ENCODE measurements at places on chromosomes 7 and 10. TPM values are rescaled to one million over a fixed set of nuclear protein-coding genes. Genes with fewer than 3 reads are reported as not detected.

The COPS6 gene
- total RNA-seq, result 126 TPM

The PTPRZ1 gene
- 0.72 TPM for total RNA-seq

The HGF gene
- total RNA-seq, result 2.4 TPM

The LIPA gene
- 16.5 TPM for total RNA-seq

The SH2D4B gene
- not detected for total RNA-seq

The A1CF gene
- not detected for total RNA-seq

The MPP7 gene
- 15.3 TPM for total RNA-seq

The OPN4 gene
- 0.25 TPM for total RNA-seq

The SERPINE1 gene
- total RNA-seq, result 1.3 TPM

The MMD2 gene
- total RNA-seq, result not detected

The STRIP2 gene
- 23.3 TPM for total RNA-seq

The NUPR2 gene
- not detected for total RNA-seq

GRCh38 chr10:74977913-74978847, 133.3 kb upstream of the SAMD8 start:
- no peak for DNase-seq

DNA sequence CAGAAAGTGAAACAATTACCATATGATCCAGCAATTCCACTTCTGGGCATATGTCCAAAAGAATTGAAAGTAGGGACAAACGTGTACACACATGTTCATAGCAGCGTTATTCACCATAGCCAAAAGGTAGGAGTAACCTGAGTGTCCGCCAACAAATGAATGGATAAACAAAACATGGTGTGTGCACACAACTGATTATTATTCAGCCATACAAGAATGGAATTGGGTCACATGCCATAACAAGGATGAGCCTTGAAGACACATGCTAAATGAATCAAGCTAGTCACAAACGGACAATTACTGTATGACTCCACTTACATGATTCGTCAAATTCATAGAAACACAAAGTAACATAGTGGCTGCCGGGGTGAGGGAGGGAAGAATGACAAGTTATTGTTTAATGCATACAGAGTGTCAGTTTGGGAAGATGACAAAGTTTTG, 4.1 kb upstream of the OIT3 start:
- DNase-seq, result no peak

GRCh38 chr7:25105911-25106310, 19.1 kb downstream of the CYCS start:
- DNase-seq, result no peak

GRCh38 chr7:46939558-46939957, 642.4 kb downstream of the TNS3 start:
- no peak for DNase-seq

DNA sequence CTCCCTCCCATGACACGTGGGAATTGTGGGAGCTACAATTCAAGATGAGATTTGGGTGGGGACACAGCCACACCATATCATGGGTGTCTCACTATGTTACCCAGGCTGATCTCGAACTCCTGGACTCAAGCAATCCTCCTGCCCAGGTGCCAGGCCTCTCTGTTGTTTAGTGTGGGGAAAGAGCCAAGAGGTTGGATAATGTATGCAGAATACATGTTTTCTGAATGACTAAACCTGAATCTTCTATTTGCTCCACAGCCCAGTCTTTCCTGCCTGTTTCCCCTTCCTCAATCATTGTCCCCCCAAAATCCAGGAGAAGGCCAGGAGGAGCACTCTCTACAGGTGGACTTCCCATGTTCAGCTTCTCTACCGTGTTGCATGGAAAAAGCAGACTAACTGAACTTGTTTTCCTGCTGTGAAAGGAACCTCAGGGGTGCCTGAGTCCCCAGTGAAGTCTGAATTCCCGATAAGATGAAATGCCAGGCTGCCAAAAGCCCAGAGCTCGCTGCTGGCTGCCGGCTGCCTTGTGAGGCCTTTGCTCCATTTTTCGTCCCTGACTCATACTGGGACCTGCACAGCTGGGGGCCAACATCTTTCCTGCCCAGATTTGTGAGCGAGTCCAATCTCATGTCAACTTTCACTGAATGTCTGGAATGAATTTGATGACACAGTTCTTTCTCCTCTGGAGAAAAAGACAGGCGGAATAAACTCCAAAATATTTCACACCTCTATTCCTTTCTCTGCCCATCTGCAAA, 588.0 kb downstream of the CALN1 start:
- no peak for DNase-seq

DNA sequence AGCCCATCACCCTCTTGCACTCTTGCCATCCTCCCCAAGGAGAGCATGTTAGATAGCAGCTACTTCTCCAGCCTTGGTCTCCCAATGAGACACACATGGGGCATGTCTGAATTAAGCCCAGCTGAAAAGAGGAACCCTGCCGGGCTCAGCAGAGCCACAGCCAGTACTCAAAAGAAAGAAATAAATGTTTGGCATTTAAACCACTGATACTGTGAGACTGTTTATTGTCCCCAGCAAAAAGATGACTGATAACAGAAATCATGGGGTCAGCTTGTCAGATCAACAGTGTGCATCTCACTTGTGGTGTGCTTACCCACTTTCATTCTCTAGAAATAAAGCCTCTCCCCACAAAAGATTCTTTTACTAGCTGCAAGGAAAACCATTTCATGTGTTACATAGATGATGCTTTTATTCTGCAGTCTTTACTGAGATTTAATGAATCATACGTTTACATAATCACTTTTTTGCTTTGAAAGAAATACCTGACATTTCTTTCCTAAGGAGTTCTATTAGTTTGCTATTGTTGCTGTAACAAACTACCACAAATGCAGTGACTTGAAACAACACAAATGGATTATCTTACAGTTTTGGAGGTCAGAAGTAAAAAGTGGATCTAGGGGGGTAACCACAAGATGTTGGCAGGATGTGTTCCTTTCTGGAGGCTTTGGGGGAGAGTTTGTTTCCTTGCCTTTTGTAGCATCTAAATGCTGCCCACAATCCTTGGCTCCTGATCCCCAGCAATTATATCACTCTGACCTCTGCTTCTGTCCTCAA, 20.9 kb downstream of the ANKRD7 start:
- DNase-seq, result no peak

GRCh38 chr7:73770002-73770859, at the start of gene CLDN3:
Gene CLDN3 (minus strand): TSS chr7:73770270. CDS start chr7:73770049, 221 bp downstream.
- no peak for DNase-seq

- DNase-seq, result peak; percentile 75
Measured at GRCh38 chr10:89440226-89441009, 26.1 kb downstream of the IFIT5 start.

- no peak for DNase-seq
Measured at GRCh38 chr7:123867225-123867624, 22.3 kb downstream of the HYAL4 start.

DNA sequence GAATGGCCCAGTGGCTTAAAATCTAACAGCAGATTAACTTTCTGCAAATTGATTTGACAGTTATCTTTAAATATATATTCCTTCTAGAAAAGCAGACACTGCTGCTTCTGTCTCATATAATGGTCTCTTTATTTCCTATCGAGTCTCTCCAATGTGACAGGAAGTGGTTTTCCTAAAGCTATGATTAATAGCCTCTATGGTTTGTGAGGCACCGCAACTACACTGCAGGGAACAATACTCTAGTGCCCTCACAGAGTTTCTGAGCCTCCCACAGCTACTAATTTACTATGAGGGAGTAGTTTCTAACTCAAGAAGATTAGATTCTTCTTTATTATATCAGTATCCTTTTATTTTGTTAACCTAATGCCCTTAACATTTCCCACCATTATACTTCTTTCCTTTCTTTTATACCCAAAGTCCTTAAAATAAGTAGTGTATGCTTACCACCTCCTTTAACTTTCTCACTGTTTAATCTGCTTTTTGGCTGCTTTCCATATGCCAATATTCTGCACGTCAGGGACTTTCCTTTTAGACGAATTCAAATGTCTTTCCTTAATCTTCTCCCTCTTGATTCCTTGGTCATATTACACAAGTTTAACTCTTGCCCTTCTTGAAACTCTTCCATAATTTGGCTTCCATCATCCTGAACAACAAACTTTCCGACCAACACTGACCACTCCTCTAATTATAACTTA, 23.8 kb upstream of the AHR start:
- DNase-seq, result no peak

- DNase-seq, result no peak
Measured at GRCh38 chr10:31701546-31701945, 227.1 kb downstream of the ARHGAP12 start.

- no peak for DNase-seq
Measured at GRCh38 chr7:50591480-50592438, 26.6 kb upstream of the DDC start.

GRCh38 chr7:47088329-47089067, 493.4 kb downstream of the TNS3 start:
- DNase-seq, result peak; percentile 75

DNA sequence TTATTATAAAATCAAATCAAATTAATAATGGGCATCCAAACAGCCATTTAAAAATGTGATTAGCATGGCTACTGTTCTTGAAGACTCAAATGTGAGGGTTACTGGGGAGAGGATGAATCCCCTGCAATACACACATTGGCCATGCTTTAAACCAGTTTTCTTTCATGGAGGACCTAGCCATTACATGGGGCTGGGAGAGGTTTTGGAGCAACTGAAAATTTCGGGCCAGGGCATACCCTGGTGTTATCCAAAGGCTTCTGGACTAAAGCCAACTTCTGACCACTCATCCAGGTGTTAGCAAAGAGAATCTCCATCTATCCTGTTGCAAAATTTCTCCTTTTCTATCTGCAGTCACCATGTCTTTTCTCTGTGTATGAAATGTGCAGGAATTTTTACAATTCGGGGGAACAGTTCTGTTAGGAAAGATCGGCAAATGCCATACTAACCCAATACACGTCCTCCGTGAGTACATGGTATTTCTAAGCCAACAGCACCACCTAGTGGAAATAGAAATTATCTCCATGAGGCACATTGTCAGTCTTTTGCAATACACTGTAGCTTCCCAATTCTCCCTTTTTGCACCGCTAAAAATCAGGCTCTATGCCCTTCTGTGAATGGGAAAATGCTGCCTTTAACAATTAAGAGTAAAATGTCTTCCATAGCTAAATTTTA, 47.0 kb upstream of the ZNF107 start:
- no peak for DNase-seq

DNA sequence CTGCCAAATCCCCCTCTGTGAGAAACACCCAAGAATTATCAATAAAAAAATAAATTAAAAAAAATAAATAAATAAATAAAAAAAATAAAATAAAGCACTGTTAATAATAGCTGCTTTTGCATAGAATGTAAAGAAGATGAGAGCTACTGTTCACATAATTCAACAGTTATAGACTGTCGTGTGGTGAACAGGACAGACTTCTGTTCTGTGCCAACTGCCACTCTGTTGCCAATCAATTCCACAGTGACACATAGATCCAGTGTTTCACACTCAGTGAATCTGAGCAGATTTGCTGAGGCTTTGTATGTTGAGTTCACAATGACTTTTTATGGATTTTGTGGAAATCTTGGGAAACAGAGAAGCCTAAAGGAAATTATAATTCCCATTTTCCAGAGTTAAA, 14.9 kb downstream of the ARHGAP19 start:
- DNase-seq, result no peak

- DNase-seq, result no peak
Measured at GRCh38 chr7:28332046-28332445, 80.3 kb upstream of the CREB5 start.

DNA sequence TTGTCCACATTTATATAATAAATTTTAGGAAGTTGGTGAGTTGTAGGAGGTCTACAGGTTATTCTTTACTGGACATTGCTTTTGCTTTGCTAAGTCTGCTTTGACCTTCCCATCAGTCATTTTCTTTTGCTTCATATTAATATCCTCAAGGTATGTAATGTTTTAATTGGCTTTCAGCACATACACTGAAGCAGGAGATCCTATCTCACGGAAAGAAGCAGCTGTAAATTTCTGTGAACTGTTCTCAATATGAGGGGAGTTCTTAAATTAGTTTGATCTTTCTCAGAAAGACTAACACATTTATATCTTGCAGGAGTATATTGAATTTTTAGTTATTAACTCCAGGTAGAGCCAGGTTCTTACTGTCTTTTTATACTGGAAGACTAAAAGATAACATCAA, 856.5 kb downstream of the GATA3 start:
- DNase-seq, result no peak

GRCh38 chr7:5824297-5824610, 42.8 kb upstream of the RNF216 start:
- DNase-seq, result no peak

DNA sequence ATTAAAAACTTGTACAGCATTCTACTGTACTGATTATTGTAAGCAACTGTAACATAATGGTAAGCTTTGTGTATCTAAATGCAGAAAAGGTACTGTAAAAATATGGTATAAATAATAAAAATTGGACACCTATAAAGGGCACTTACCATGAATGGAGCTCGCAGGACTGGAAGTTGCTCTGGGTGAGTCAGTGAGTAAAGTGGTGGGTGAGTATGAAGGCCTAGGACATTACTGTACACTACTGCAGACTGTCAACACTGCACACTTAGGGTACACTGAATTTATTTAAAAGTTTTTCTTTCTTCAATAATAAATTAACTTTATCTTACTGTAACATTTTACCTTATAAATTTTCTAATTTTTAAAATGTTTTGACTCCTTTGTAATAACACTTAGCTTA, 118.6 kb upstream of the ASAH2 start:
- no peak for DNase-seq

GRCh38 chr10:84626397-84627087, 298.2 kb downstream of the CCSER2 start:
- DNase-seq, result no peak

DNA sequence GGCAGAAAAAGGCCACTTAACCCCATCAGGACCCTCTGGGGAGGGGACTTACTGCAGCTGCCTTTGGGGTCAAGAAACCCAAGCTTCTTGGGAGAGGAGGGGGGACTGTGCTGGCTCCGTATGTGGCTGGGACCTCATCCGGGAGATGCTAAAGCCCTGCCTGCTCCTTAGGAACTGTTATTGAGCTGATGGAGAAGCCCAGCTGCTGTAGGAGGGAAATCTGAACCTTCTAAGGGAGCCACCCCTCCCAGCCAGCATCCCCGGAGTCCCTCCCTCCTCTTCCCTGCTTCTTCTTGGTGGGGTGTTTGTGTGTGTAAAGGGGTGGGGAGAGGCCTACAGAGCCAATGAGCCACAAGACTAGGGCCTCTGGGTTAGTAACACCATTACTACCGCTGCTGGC, 8.2 kb downstream of the KCNIP2 start:
- DNase-seq, result no peak
